ENCODE measurements at places on chromosomes 7 and 10. TPM values are rescaled to one million over a fixed set of nuclear protein-coding genes. Genes with fewer than 3 reads are reported as not detected.

Gene ATOH7
- not detected for total RNA-seq

Gene SPDYE2
- not detected for total RNA-seq

Gene EPHB4
- total RNA-seq, result 146 TPM

Gene DPYSL4
- 8.2 TPM for total RNA-seq

Gene STOX1
- 0.59 TPM for total RNA-seq

Gene MRLN
- total RNA-seq, result not detected

Gene MBL2
- total RNA-seq, result not detected

Gene SCART1
- total RNA-seq, result 0.25 TPM

Gene PFKFB3
- 28.6 TPM for total RNA-seq

Gene EIF3A
- 80.9 TPM for total RNA-seq

Gene TWIST1
- not detected for total RNA-seq

Gene BTBD16
- total RNA-seq, result not detected

Gene WDR86
- not detected for total RNA-seq

Gene GDF2
- not detected for total RNA-seq

Gene ADAMTS14
- total RNA-seq, result not detected

Gene NEUROD6
- not detected for total RNA-seq

Gene NKX2-3
- not detected for total RNA-seq

Gene ABCA13
- 0.05 TPM for total RNA-seq

Gene DCLRE1A
- 5.5 TPM for total RNA-seq

Gene DRGX
- not detected for total RNA-seq

Gene IDI2
- total RNA-seq, result not detected

Gene OPALIN
- total RNA-seq, result not detected

Gene HOXA3
- total RNA-seq, result 11.0 TPM

Gene RPEL1
- not detected for total RNA-seq

Gene CABCOCO1
- 0.53 TPM for total RNA-seq

Gene GNAI1
- 50.6 TPM for total RNA-seq

Gene GPER1
- 0.79 TPM for total RNA-seq

Gene ENTPD1
- total RNA-seq, result 3.5 TPM

Gene PTPRE
- 38.5 TPM for total RNA-seq

Gene TAS2R41
- total RNA-seq, result not detected

Gene UCN3
- not detected for total RNA-seq

Gene CHAT
- total RNA-seq, result not detected

Gene CREB5
- total RNA-seq, result 8.3 TPM

Gene ZNF467
- 1.2 TPM for total RNA-seq

Gene GIMAP8
- total RNA-seq, result 16.7 TPM

Gene ZNF365
- total RNA-seq, result 0.33 TPM

Measured in mammary microvascular endothelial cell (primary cell).